ENCODE measurements at places on chromosomes 6 and 20.

- DNase-seq, result no peak
These were observed 87.5 kb downstream of the ZFP64 start for GRCh38 chr20:52103913-52104545.

DNA sequence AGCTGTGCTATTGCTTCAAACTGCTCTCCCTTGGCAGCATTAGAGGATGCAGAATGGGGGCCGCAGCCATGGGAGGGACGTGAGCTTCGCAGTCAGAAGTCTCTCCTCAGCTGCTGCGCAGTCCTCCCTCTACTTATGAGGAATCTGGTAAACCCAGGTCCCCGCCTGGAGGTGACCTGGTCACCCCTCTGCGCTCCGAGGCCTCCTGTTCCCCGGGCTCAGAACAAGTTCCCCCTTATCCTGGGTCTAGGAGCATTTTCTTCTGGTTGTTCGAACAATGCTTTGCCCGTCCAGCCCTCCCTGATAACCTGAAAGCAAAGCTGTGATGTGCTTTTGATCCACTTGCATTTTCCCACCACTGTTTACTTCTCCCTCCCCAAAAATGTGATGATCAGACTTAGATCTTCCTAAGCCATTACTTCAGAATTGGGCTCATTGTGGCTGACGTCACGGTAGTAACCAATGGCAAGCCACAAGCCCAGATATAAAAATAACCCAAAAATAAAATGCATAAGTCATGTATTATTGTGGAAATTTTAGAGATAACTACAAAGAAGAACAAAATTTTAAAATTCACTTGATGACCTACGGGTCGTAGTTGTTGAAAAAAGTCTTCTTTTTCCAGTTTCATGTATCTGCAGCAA lies 80.7 kb downstream of the SERAC1 start:
- no peak for DNase-seq

GRCh38 chr6:166591961-166592520 lies 5.6 kb upstream of the RAMACL start:
- DNase-seq, result no peak

DNA sequence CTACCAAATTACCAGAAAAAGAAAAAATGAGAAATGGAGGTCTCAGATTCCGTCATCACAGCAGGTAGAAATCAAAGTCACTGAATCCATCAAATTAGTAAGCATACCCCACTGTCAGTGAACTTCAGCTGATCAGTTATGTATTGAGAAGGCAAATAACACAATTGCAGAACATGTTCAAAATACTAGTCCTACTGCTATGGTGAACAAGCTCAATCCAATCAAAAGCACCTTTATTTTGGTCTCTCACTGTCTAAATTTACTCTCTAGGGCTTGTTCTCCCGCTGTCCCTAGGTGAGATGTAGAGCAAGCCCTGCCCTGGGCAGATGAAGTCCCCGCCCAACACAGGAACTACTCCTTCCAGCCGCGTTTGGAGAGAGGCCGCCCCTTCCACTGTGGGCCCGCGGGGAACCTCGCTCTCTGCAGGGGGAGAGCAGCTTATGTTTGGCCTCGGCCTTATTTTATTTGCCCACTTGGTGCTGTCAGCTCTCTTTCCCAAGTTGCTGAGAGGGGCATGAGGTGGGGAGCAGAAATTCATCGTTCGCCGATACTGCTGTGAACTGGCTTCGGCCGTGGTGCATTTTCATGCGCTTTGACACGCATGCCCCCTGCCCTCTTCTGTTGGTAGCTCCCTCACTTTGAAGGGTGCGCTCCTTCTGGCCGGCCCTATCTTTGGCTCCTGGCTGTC lies 14.3 kb upstream of the MAP1LC3A start:
- DNase-seq, result no peak

DNA sequence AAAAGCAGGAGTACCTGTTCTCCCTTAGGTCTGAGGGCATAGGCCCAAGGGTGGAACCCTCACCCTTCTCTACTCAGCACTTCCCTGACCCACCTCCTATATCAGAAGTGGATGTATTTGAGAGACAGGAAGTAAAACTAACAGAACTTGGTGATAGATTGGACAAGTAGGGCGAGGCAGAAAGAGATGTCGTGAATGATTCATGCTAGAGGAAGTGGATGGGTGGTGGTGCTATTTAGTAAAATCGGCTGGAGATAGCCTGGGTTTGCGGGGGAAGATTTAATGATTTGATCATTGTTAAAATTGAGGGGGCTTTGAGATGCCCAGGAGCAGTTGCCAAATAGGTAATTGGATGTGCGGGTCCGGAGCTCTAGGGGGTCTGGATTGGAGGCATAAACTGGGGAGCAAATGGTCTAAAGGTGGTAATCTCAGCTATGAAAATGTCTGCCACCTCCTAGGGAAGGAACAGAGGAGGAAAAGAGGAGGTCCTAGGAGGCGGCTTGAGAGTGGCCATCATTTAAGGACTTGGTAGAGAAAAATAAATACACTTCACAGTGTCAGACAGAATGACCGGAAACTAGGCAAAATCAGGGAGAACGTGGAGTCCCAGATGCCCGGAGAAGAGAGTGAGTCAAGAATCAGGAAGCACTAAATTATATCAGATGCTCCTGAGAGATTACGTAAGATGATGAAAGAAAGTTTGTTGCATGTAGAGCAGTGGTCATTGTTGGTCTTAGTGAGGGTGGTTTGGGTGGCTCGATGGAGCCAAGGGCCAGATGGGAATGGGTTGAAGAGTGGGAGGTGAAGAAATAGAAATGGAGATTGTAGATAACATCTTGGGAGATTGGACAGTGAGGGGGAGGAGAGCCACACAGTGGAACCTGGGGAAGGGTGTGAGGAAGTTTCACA lies 142.0 kb downstream of the CEP57L1 start:
- no peak for DNase-seq

DNA sequence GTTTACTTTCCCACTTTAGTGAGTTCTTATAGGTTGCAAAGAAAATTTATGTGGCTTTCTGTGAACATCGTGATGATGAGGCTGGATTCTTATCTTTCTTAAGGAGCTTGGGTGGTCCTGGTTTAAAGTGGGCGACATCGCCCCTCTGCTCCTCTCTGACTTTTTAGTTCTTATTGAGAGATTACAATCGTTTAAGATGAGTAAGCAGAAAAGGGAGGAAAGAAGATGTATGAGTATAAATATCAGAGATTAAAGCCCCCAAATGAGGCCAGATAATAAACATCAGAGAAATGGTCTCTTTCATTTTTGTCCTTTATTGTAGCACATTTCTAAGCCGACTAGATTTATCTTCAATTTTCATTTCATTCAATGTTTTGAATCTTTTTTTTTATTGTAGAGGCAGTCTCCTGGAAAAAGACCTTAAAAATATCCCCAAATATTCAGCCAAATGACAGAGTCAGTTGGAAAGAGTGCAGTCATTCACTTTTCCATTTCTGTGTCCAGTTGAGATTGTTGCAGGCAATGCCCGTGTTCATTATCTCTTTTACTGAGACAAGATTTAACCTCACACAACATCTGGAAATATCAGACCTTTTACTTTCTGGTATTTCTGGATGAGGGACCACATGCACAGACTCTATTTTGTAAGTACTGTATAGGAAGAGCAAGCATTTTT lies 62.0 kb upstream of the PDE7B start:
- DNase-seq, result no peak

DNA sequence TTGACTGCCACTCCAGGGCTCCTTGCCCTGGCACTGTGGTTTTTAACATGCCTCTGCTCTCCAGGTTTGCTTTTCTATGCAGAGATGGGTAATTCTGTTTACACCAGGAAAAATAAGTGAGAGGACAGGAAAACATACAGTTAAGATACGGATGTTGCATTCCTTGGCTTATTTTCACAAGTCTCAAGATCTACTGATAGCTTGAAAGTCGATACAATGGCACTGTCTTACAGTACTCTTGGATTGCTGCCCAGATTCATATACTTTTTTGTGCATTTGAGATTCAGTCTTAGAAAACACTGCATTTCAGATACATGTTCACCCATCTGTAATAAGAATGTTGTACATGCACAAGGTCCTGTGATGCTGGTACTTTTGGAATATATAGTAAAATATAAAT lies 159.6 kb upstream of the FLRT3 start:
- DNase-seq, result no peak

All from COLO829 (cell line).